ENCODE measurements at places on chromosomes 2 and 18.

DNA sequence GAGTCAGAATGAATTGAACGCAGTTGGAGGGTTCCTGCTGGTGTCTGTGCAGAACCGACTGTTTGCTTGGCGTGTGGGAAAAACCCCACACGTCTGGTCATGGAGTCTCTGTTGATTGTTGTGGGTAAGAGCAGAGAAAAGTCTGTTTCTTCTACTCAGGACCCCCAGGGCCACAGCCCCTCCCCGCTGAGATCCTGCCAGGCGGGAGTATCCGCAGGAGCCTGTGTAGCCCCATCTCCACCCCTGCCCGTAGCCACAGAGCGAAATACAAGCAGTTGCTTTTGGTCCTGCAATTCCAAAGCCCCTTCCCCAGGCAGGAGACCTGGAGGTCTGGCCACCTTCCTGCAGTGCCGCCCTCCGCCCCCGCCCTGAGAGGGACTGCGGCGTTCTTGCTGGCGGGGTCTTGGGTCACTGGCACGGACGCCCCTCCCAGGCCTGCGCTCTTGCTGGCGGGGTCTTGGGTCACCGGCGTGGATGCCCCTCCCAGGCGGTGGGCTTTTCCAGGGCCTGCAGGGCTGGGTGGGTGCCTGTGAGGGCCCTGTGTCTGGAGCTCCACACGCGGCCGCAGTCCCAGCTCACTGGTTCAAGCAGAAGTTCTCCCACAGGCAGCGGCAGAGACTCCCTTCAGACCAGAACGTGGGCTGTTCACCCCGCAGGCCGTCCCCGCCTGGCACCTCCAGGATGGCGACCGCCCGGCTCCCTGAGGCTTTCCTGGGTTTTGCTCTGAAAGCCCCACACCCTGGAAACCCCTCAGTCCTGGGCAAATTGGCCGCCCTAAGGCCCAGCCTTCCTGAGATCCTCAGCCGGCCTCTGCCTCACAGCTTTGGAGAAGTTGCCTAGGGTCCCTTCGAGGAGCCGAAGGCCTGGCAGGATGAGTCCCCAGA is 76.0 kb upstream of the CTDP1 start:
- DNase-seq: no peak

- no peak for DNase-seq
Observed at GRCh38 chr2:190997526-190998113, 16.4 kb downstream of the STAT1 start.

DNA sequence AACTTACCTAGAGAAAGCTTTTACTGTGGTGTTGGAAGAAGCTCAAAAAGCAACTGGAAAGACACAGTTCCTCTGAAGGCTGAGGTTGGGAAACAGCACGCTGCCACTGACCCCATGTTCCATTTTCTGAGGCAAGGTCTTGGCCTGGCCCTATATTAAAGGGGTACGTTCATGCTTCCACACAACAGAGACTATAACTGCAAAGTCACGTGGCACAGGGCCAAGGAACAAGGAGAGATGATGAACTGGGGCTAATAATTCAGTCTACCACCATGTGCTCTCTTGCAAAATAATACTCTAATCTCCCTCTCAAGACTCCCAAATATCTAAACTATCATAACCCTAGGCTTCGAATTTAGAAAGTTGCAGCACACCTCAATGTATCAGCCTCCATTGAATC is 381.6 kb downstream of the DSEL start:
- no peak for DNase-seq

DNA sequence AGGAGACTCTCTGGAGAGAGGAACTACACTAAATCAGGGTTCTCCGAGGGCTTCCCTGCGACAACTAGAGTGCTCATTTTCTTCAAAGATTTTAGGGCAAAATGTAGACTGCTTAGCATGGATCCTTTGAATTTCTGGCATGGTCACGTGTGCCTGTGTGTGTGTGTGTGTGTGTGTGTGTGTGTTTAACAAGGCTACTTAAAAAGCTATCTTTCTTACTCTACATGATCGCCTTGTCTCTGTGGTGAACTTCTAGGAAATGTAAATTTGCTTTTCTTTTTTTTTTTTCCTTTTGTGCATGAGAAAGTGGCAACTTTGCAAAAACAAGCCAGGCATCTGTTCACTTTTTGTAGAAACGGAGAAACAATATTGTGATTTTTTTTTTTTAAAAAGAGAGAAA is 43.9 kb downstream of the SOX11 start:
- DNase-seq: no peak

DNA sequence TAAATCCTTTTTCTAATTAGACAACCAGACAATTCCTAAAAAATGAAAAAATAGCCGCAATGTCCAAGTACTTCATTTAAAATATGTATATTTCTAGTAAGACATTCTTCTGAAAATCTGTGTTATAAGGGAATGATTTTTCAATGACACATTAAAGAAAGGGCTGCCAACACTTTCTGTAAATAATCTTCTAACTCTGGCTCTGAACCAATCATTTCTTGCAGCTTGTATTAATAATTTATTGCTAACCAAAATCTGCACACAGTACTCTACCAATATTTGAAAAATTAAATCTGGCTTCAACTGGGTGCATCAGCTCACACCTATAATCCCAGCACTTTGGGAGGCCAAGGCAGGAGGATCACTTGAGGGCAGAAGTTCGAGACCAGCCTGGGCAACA is 8.3 kb downstream of the NFU1 start:
- DNase-seq: no peak

DNA sequence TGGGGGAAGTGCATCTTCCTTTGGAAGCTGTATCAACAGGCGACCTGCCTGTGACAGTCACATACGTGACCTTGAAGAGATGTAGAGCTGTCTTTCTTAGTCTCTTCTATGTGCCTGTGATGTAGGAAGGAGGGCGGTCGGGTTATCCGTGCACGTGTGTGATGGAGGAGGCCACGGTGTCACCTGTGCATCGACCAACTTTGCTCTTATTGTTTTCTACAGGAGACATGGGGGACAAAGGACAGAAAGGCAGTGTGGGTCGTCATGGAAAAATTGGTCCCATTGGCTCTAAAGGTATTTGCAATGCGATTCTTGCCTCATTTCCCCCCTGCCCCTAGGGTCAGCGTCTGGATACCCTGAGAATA is 20.7 kb upstream of the ALLC start:
- DNase-seq: no peak

DNA sequence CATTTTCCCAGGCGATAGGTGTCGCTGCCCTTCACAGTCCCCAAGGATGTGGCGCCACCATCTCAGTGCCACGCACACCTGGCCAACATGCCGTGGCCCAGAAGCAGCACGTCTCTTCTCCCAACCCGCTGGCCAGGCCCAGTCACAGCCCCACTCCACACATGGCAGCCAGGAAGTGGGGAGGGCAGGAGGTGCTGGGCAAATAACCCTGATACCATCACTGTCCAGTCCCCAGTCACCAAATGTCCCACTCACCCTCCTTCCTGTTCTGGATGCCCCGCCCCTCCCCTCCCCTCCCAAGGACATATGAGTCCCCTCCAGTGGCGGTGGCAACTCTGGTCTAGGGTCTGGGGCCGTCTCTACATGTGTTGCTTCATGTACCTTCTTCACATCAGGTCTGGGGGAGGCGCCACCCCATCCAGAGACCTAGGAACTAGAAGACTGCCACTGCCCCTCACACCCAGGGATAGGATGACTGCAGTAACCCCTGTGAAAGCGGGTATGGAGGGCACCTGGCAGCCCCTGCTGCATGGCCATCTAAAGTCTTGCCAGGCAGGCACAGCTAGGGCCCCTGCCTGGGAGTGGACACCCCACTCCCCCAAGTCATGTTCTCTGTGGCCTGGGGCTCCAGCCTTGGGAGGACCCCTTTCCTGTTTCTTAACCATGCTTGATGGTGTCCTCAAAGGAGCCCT is 7.3 kb upstream of the CAPN10 start:
- no peak for DNase-seq

DNA sequence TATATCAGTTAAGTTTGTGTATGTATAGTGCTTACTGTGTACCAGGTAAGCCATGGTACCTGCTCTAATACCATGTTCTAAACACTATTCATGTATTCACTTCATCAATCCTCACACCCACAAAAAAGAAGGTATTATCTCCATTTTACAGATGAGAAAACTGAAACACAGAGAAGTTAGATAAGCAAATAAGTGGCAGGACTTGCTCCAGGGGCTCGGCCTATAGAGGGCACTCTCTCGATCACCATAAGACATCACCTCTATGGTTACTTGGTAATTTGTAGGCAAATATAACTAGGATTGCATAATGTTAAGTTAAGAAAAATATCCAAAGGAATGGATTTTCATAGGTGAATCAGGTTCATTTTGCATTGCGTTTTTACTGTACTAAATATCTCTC is 118.1 kb upstream of the FN1 start:
- DNase-seq: no peak

- DNase-seq: no peak
Observed at GRCh38 chr2:141940709-141941108, 190.1 kb downstream of the LRP1B start.

DNA sequence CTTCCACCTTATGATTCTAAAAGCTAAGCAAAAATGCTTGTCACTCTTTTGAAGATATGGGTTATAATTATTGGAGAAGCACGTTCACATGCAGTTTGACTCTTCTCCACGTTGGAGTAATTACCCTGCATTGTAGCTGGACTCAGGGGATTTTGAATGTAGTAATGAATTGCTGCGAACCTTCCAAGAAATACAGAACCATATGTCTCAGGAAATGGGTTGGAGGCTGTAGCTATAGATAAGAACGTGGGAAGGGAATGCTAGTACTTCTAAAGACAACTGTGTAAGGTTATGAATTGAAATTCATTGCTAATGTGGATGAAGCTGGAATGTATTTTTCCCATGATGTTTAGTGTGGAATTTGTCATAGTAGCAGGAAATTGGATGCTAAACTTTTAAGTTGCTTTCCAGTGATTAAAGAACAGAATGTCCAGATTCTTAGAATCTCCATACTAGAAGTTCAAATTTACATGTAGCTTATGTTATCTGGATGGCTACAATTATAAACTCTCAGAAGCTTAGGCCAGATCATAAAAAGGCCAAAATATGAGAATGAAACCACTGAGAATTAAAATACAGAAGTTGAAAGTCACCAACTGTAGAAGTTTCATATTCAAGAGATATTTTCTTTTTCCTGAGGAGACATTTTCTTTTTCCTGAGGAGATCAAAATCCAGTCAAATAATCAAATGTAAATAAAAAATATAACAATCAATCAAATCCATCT is 27.3 kb upstream of the SPOPL start:
- no peak for DNase-seq

GRCh38 chr2:161992531-161992930 is 81.5 kb downstream of the DPP4 start:
- no peak for DNase-seq

GRCh38 chr18:36398419-36398818 is 100.9 kb downstream of the FHOD3 start:
- DNase-seq: no peak

GRCh38 chr2:233833345-233833744 is 21.0 kb downstream of the HJURP start:
- DNase-seq: no peak

GRCh38 chr2:200360364-200360763 is 53.9 kb downstream of the SPATS2L start:
- no peak for DNase-seq
